ENCODE measurements at places on chromosomes 1 and 21.

- no peak for DNase-seq
These were observed 419.3 kb downstream of the ZP4 start for GRCh38 chr1:237471377-237471776.

GRCh38 chr1:208757846-208758245 is 513.7 kb upstream of the PLXNA2 start:
- DNase-seq = no peak

GRCh38 chr1:226589008-226589733 is 40.6 kb downstream of the STUM start:
- no peak for DNase-seq

DNA sequence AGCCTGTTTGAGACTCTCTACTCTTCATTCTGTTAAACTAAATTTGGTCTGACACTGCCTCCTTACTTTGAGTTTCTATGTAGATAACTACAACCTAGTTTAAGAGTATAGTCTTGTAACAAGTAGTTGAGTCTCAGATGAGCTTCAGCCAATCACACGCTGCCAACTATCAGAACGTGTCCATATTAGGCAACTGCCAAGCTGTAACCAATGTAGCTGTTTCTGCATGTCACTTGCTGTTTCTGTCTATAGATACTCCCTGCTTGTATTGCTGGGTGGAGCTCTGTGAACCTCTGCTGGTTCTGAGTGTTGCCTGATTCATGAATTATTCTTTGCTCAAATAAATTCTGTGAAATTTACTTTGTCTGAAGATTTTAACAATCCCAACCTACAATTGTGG is 452.6 kb upstream of the NR5A2 start:
- DNase-seq = no peak

GRCh38 chr1:248837781-248838356 is at the start of gene ZNF672:
Gene ZNF672 (plus strand): TSS chr1:248838224. CDS start chr1:248847275, 9,051 bp downstream.
- DNase-seq = peak; percentile 99

- DNase-seq = peak; percentile 50
These were observed 8.7 kb upstream of the PPP1R15B start for GRCh38 chr1:204420039-204421004.

GRCh38 chr1:64685217-64685616 is 59.7 kb upstream of the RAVER2 start:
- DNase-seq = no peak

- DNase-seq = no peak
These were observed 4.7 kb downstream of the IGSF8 start for GRCh38 chr1:160093624-160094290.

DNA sequence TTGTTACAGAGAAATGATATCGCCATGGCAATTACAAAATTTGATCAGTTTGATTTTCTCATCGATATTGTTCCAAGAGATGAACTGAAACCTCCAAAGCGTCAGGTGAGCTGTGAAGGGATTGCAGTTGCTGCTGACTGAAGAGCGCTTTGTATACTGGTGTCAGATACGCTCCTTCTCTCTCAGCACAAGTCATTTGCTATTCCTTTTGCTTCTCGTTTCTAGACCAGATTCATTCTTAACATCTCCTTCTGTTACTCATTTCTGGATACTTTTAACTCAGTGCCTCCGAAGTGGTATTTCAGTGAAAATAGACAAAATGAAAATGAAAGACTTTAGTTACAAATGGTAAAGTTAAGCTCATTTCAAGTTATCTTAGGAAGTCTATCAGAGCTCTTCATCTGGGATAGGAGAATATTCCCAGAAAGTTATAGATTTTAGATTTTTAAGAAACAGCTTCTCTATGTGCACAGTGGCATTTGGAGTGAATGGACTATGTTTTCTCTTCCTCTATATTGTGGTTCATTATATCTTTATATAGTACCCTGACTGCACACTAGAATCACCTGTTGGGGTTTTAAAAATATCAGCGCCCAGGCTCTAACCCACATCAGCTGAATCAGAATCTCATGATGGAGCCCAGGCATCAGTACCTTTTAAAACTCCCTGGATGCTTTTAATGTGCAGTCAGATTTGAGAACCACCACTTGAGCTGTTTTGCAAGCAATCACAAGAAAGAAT is 30.3 kb upstream of the KCNQ4 start:
- DNase-seq = no peak

All from H7 (cell line).